ENCODE measurements at places on chromosomes 4 and X.

DNA sequence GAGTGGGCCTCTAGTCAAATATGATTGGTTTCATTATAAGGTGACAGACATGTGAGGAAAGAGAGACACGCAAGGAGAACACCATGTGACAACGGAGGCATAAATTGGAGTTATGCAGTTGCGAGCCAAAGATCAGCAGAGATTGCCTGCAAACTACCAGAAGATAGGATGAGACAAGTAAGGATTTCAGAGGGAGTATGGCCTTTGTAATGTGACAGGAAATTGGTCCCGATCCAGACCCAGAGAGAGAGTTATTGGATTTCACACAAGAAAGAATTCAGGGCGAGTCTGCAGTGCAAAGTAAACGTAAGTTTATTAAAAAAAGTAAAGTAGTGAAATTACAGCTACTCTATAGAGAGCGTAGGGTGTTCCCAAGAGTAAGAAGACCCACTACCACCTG, 35.7 kb upstream of the NDST4 start:
- no peak for DNase-seq

- peak; percentile 48 for DNase-seq
These were observed 7.2 kb downstream of the GNRHR start for GRCh38 chr4:67746797-67747495.

GRCh38 chr4:6378493-6379445, 93.6 kb downstream of the PPP2R2C start:
- DNase-seq: no peak

GRCh38 chrX:101485212-101485949, at the start of gene ARMCX4:
TSS of gene ARMCX4 (plus strand) at chrX:101485456. CDS start at chrX:101488590, 3,134 bp downstream.
- DNase-seq: peak; percentile 85

GRCh38 chrX:1903236-1903935, 288.5 kb downstream of the ASMT start:
- DNase-seq: no peak

Data from NCI-H146 (cell line).